Stimulated activated naive CD8-positive, alpha-beta T cell treated with anti-CD3 and anti-CD28 coated beads, Interleukin-15, Interleukin-2, amounts not matched to agents 100 U/mL and 50 U/mL, for 24 hours (primary cell): ENCODE measurements at places on chromosomes 5 and 9.

- DNase-seq, result no peak
Measured at GRCh38 chr9:129052592-129052991, 16.2 kb downstream of the MIGA2 start.

DNA sequence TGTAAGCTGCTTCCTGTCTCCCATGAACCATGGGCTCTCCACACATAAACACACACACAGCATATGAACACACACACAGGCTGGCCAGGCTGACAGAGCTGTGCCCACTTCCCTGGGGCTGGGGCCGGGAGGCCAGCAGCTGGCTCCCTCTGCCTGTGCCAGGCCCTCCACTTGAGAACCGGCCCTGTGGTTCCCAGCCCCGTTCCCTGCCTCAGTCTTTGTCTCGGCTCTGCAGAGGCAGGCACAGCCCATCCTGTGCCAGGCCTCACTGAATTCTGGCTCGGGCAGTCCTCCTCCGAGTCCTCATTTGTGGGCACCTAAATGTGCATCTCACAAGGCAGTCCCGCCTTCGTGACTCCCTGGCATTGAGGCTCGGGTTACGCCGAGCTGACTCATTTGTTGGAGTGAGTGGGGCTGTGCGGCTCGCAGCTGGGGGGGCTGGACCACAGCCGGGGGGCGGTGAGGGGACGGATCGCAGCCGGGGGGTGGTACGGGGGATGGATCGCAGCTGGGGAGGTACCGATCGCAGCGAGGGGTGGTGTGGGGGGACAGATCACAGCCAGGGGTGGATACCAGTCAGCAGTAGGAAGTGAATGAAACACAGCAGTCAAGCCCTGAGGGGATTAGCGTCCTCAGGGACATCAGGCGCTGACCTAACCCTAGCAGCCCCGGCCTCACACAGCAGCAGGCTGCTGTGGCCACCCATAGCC lies 72.3 kb downstream of the PSMB7 start:
- no peak for DNase-seq

DNA sequence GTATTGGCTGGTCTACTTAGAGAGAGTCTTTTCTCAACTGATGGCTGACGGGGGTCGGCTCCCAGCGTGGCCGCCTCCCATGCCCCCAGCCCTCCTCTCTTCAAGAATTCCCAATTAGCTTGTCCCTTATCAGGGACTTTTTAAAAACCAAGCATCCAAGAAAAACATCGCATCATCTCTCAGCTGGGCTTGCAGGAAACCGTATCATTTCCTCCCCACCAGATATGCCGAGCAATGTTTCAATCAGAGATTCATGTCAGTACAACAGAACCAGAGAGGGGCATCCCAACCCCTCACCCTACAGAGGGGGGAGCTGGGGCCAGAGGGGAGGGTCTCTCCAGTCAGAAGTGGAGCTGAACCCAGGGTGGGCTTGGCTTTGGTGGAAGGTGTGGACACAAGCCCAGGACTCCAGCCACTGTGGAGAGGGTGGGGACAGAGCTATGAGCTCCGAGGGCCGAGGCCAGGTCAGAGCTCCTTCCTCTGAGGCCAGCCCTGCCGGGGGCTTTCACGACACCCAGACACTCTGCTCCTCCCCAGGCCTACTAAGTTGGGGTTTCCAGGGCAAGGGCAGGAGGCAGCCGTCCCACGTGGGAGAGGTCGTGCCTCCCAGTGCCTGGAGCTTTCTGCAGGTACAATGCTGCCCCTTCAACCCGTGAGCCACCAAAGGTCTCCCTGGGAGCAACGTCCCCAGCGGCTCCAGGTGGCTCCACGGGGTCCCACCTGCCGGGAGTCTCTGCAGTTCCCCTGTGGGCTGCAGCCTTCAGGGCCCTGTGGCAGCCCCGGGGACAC lies 39.0 kb upstream of the TMEM250 start:
- DNase-seq, result no peak

GRCh38 chr9:114504341-114505186 lies 709 bp downstream of the WHRN start:
- DNase-seq, result peak; percentile 48

- no peak for DNase-seq
Measured at GRCh38 chr9:15018096-15018637, 107.9 kb upstream of the FREM1 start.

- DNase-seq, result no peak
Measured at GRCh38 chr9:112249277-112249676, 74.2 kb upstream of the SUSD1 start.

DNA sequence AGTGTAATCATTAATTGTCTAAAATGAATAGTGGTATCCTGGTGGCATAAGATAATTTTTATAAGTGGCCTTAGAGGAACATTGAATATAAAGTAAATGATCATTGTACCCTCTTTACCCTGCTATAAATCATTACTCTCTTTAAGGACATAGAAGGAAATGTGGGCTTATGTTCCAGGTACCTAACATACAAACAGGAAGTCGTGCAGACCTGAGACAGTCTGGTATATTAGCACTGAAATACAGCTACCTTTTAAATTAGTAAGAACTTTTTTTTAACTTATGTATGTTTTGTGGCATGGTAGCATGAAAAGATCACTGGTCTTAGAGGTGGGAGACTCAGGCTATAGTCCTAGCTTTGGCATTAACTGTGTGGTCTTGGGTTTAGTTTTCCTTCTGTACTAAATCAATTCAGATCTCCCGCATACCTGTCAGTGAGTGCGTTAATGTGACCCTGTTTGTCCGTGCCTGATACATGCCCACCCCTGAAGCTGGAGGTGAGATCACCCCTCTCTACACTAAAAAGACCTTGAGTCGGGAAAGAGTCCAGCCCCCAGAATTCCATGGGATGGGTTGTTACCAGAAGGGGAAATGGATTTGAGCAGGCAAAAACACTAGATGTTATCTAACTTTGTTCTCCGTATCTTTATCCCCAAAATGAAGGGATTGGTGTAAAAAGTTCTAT lies 59.4 kb upstream of the ERBIN start:
- no peak for DNase-seq

DNA sequence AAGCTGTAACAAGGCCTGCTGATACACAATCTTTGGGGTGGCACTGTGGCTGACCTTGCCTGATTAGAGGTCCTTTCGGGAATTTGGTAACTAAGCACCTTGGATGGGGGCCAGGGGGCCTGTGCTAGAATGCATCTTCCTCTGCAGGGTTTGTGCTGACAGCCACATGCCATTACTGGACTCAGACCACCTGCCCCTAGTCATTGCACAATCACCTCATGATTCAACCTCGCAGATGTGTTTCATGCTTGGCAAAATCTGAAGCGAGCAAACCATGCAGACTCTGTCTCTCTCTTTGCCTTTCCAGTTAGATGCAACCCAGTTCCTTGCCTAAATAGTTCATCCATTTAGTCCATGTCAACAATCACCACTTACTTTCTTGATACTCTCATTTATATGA lies 96.5 kb upstream of the ERCC6L2 start:
- no peak for DNase-seq

DNA sequence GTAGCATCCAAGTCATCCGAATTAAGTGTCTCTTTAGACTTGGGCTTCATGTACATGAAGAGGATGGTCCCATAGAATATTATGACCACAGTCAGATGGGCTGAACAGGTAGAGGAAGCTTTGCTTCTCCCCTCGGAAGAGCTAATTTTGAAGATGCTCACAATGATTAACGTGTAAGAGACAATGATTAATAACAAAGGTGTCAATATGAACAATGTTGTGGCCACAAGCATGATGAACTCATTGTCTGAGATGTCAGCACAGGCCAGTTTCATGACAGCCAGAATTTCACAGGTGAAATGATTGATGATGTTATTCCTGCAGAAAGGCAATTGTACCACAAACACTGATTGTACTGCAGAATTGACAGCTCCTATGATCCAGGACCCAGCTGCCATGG lies 626 bp downstream of the OR13C2 start:
- DNase-seq, result no peak

DNA sequence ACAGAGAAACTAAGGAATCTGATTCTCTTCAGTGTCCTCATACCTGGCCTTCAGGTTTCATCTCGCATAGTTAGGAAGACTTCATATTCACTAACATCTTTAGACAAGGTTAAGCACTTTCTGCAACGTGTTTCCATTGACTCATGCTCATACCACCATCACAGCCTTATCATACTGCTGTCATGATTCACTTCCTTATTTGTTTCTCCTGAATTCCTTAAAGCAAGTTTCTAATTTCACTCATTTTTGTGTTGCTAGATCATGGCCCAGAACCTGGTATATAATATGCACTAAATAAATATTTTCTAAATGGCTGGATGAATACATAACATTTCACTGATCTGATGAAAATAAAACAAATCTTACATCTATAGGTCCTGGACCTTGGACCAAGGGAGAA lies 472.9 kb downstream of the PRELID2 start:
- DNase-seq, result no peak

DNA sequence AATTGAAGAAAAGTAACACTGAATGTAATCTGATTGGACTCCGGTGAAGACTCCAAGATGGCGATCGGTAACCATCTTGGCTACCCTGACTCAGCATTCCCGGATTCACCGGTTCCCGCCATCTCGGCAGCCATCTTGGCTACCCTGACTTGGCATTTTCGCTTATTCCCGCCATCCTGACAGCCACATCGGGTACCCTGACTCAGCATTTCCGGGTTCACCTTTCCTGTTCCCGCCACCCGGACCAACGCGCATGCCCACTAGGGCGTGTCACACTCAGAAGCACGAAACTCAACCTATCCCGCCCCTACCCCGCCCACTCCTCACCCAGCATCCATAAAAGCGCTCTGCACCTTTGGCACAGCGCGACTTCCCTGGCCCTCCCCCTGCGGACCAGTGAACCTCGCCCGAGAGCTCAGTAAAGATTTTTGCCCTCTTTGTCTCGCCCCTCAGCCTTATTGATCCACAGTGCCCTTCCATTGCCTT lies 17.2 kb downstream of the SPTLC1 start:
- DNase-seq, result peak; percentile 57

DNA sequence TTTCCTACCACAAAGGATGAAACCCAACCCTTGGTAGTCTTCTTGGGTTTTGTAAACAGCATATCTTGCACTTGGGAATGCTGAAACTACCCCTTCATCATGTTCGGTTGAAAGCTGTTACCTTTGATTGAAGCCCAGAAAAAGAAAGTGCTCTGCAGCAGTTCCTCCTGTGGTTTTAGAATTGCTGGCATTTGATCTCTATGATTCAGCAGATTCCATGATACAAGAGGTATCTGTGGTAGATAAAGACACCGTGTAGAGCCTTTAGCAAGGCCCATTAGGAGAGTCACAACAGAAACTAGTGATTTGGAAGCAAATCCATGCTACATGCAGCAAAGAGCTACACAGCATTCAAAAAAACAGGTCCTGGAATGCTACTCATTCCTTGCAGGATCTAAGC lies 557.0 kb downstream of the TLE1 start:
- DNase-seq, result no peak

DNA sequence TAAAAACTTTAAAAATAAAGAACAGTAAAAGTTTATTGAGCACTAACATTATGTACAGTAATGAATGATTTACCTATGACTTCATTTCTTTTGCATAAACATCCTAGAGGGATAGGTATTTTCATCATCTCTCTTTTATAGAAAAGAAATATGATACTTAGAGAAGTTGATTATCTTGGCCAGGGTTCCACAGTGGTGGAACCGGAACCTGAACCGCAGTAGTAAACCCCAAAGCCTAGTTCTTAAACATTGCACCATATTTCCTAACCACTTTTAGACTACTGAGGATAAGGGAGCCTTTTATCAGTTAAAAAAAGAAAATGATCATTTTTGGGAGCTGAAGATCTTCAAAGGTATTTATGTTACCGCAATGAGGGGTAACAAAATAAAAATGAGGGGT lies 205.7 kb upstream of the SGCD start:
- no peak for DNase-seq

GRCh38 chr5:90519081-90519480 lies 10.3 kb downstream of the LYSMD3 start:
- no peak for DNase-seq

DNA sequence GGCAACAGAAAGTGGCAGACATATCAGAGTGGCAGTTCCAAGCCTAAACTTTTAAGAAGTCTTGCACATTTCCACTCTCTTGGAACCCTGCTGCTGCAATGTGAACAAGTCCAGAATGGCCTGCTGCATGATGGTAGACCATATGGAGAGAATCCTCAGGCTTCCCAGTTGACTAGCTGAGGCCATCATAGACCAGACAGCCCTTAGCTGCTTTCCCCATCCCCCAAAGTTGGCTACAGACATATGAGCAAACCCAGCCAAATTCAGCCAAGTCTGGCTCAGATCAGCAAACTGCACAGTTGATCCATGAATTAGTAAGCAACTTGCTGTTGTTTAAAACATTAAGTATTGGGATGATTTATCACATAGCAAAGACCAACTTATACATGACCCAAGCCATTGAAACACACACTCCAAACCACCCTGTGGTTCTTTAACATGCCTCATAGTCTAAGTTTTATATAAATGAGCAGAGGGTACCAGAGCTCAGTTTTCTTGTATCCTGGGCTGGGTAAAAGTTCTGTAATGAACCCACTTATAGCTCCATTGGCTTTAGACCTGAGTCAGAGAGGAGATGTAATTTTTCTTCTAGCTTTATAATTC lies 19.9 kb downstream of the PPP3R2 start:
- no peak for DNase-seq

GRCh38 chr5:132478366-132478871 lies 12.2 kb downstream of the IRF1 start:
- no peak for DNase-seq

DNA sequence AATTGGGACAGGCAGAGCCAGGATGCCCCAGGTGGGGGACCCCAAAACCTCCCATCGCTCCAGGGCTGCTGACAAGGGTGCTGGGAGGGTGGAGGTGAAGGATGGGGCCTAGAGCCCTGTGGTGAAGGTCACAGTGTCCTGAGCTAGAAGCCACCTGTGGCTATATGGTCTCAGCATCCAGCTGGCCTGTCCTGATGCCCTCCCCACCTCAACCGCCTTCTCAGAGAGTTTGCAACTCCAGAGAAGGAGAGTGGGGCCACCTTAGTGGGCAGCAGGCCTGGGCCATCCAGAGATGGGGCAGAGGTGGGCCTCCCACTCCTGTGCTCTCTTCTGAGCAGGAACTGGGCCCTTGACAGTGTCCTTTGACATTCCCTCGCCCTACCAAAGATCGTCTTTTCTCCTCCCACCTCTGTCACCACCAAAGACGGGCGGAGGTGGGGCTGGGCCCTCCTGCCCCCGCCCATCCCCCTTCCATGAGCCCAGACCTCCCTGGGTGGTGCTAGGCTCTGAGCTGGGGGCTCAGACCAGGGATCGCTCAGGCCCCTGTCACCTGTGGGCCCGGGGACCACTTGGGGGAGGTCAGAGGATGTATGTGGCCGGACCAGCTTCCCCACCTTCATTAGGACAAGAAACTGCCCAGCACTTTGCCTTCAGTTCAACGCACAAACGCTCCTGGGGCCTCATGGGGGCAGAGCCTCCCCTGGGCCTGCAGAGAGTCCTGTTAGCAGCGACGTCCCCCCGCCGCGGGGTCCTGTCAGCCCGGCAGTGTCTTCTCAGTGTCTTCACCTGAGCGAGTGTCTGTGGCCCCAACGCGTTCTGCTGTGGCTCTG lies 10.0 kb upstream of the DOLPP1 start:
- no peak for DNase-seq
